HT-29 (cell line): ENCODE measurements at places on chromosomes 3 and 15. TPM values are rescaled to one million over a fixed set of nuclear protein-coding genes. Genes with fewer than 3 reads are reported as not detected.

GRCh38 chr15:90165659-90166489 lies 35.3 kb upstream of the SEMA4B start:
- DNase-seq: peak; percentile 97

- no peak for DNase-seq
Observed at GRCh38 chr3:62370112-62370857, 3.1 kb downstream of the FEZF2 start.

GRCh38 chr3:54863366-54863765 lies 64.5 kb downstream of the LRTM1 start:
- no peak for DNase-seq

SLC2A2 gene
- total RNA-seq: 0.03 and 0.05 TPM in 2 replicates
